HCEC 1CT (cell line): ENCODE measurements at places on chromosomes 3 and 15.

DNA sequence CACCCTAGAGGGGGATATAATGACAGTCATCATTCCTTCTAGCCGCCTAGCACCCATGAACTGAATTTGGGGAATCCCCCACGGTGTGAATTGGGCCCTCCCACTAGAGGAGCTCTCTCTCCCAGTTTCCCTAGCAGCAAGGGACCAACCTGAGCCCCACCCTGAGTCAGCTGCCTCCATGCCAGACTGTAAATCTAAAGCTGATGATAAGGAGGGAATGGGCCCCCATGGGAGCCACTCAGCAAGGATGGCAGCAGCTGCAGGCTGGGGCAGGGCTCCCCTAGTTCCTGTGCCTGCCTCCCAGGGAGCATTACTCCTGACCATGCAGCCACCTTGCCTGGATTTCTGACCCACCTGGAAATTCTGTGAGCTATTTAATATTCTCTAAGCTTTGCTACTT, 57.0 kb upstream of the PXYLP1 start:
- DNase-seq = no peak

DNA sequence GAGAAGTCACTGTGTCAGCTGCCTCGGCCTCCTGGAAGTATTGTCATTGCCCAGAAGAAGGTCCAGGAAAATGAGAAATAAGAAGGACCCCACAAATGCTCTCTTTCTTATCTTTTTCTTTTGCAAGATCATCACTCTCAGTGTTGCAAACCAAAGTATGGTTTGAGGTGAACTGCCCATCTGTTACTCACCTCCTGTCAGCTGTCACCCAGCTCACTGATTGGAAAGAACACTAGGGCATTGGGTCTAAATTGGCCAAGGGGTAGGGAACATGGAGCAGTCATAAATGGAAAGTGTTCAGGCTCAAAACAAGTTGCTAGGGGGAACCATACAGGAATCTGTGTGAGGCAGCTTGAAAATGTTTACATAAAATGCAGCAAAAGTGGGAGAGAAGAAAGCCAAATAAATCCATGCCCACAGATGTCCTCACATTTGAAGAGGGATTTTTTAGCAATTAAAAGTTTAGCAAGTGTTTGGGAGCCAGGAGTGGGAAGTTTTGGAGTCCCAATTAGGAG, 431.2 kb upstream of the THBS1 start:
- DNase-seq = no peak

GRCh38 chr3:23567917-23568316, 237.8 kb upstream of the UBE2E1 start:
- DNase-seq = peak; percentile 90

- peak; percentile 42 for DNase-seq
Measured at GRCh38 chr3:21390136-21390535, 360.9 kb downstream of the ZNF385D start.

DNA sequence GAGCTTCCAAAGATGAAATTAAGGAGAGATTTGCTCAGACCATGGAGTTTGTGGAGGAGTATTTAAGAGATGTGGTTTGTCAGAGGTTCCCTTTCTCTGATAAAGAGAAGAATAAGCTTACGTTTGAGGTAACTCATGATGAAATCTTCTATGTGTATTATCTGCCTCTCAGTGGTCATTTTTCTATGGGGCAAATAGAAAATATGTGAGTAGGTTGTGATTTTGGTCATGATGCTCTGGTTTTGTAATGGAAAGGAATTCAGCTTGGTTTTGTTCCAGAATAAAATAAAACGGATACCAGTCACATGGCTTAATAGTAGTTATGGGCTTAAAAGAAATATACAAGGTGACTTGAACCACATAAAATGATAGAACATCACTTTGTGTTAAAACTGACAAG, 181.1 kb downstream of the ITPR1 start:
- peak; percentile 52 for DNase-seq

GRCh38 chr3:41239587-41239986, 40.3 kb downstream of the CTNNB1 start:
- no peak for DNase-seq

GRCh38 chr15:63244399-63244798, 33.0 kb upstream of the APH1B start:
- peak; percentile 53 for DNase-seq

DNA sequence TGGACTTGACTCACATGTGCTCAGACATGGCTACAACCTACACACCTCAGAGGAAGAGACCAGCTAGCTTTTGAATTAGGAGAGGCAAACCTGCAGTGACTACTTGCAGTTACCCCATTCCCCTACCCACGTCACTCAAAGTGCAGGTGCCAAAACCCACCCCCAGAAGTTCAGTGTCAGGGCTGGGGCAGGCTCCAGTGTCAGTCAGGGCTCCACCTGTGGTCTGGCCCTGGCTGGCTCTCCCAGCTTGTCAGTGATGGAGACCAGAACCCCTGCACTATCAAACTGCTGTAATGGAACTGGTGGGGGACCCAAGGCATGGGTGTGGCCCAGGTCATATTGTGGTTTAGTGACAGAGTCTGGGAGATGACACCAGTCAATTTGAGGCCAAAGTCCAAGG, 32.6 kb upstream of the SLC41A3 start:
- no peak for DNase-seq

- DNase-seq = no peak
Measured at GRCh38 chr3:63037116-63037515, 161.9 kb upstream of the CADPS start.

DNA sequence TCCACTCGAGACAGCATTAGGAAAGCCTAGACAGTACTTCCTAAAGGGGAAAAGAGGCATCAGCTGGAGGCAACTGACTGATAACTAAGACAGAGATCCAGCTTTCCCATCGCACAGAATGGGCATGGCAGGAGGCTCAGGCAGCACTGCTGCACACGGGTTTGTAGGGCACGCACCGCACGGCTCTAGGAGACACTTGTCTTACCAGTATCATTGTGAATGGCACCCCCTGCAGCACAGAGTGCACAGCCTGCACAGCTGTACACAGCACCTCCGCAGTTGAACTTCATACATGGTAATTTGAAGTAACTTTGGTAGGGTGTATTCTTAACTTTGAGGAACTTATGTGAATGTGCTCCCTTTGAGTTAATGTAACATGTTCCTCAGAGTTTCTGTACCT, 281.6 kb downstream of the PLCL2 start:
- no peak for DNase-seq

DNA sequence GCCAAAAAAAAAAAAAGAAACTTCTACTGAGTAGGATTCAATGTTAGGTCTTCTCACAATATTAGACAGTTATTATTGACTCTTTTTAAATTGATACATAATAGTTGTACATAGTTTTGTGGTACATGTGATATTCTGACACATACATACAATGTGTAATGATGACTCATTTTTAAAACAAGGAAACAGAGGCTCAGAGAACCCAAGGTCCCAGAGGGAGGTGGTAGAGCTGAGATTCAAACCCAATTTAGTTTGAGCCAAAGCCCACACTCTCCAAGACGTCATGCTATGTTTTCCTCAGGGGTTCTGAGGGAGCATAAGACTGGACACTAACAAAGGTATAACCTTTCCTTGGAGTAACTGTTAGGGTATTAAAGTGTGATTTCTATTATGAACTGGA, 40.6 kb downstream of the MYO5C start:
- peak; percentile 76 for DNase-seq

DNA sequence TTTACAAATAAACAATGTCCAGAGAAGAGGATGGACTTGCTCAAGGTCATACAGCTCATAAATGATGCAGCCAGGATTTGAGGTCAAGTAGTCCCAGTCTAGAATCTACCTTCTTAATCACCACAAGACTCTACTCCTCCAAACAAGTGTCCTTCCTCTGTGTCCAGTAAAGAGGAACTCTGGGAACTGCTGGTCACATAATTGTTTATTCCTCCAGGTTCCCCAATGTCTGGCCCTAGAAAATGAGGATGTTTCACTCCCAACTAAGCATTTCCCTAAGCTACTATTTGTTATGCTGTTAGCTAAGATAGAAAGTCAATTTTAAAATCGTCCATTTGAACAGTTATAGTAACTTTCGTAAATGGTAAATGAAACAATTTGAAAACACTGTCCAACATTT, 192.4 kb downstream of the FHIT start:
- no peak for DNase-seq

- no peak for DNase-seq
Measured at GRCh38 chr3:88147261-88147660, 2.5 kb upstream of the C3orf38 start.

GRCh38 chr3:151935446-151935845, 62.0 kb downstream of the SUCNR1 start:
- DNase-seq = no peak

- DNase-seq = no peak
Measured at GRCh38 chr15:40327457-40327856, 4.0 kb downstream of the INAFM2 start.

- no peak for DNase-seq
Measured at GRCh38 chr3:144458283-144458682, 486.7 kb downstream of the DIPK2A start.

DNA sequence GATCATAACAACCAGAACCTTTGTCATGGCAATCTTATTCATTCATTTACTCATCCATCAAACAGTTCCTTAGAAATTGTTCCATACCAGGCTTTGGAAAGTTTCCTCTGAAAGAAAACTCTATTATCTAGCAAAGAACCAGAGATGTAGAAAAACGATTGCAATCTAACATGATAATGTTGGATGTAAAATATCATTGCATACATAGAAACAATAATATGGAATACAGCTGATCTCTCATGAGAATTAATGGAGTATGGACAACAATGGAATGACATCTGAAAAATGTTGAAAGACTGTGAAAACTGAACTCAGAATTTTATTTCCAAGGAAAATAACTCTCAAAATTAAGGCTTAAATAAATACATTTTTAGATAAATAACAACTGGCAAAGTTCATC, 665.4 kb downstream of the NLGN1 start:
- no peak for DNase-seq

GRCh38 chr3:19937459-19938294, 3.7 kb upstream of the EFHB start:
- no peak for DNase-seq

DNA sequence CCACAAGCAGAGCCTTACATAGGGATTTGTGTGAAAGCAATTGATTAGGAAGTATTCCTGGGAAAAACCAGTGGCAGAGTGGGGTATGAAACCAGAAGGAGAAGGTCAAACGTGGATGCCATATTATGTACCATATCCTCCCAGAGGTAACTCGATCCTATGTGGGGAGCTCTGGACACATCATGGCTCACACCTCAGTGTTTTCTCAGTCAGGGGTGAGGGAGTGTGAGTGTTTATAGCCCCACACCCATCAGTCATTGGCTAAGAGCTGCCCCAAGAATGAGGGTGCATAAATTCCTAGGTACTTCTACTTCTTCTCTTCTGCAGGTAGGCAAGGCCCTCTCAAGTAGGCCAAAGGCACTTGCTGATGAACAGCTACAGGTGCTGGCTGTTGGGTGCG, 28.2 kb upstream of the PDZRN3 start:
- DNase-seq = no peak

GRCh38 chr3:88092270-88092669, 33.2 kb downstream of the ZNF654 start:
- no peak for DNase-seq

DNA sequence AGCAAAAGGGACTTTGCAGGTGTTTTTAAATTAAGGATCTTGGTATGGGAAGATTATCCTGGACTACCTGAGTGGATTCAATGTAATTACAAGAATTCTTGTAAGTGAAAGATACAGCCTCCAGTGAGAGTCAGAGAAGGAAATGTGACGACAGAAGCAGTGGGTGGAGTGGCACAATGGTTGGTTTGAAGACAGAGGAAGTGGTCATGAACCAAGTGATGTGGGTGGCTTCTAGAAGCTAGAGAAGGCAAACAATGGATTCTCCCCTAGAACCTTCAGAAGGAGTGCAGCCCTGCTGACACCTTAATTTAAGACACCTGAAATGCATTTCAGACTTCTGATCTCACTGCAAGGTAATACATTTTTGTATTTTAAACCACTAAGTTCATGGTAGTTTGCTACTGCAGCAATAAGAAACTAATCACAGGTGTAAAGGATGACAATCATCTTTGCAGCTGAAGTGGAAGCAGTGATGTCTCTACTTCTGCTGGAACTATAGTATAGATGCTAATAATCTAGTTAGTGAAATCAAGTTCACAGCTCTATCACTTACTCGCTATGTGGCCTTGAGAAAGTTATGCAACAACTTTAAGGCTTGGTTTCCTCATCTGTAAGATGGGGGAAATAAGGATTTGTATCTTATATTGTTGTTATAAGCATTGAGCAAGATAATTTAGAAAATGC, 403.4 kb upstream of the SUCLG2 start:
- DNase-seq = no peak

GRCh38 chr3:171606151-171606751, 146.0 kb upstream of the TNIK start:
- no peak for DNase-seq

GRCh38 chr3:64016941-64017620, 6.2 kb downstream of the PSMD6 start:
- DNase-seq = peak; percentile 7

DNA sequence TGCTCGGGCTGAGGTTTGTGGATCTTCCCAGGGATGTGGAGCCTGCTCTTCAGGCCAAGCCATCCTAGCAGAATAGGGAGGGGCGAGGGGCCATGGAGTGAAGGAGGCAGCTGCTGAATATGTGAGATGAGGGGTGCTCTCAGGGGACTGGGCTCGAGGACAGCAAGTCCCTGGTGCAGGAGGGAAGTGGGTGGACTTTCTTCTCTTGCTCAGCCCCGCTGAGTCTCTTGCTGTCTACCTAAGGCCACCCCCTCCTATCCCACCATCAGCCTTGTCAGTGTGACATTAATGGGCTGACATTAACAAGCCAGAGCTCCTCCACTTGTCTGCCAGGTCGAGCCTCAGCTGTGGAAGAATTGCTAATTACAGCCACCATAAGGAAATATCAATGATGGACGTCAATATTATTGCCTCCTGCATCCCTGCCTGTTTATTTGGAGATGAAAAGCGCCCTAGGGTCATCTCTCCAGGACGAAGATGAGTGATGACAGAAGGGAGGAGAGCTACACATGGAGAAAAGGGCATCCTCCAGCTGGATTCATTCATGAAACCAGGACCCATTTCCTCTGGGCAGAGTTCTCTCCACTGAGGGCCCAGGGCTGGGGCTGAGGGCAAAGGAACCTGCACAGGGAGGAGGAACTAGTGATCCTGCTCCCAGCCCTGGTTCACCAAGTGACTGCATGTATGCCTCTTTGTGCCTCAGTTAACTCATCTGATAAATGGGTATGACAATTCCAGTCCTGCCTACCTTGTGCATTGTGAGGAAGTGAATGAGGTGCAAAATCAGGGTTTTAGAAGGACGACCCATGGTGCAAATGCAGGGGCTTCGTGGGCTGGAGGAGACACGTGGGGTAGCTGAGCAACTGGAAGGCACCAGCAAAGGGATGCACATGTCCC, 34.9 kb upstream of the LINGO1 start:
- no peak for DNase-seq

GRCh38 chr15:68218847-68219798, 10.4 kb downstream of the CLN6 start:
- no peak for DNase-seq

DNA sequence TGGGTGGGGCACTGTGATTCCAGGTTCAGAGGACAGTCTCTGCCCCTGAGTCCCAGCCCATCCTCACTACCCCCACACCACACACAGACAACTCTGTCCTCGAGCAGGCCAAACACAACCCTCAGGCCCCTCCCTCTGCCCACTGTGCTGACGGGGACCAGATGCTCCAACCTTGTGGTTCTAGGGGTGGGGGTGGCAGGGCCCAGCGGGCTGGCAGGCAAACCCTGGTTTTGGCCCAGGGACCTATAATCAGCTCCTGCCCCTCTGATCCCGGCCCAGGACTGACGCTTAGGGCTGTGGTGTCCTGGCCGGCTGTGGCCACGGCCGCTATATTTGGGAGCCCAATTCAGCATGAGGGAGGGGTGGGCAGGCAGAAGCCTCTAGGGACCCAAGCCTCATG, 5.0 kb upstream of the MYL3 start:
- DNase-seq = no peak

- DNase-seq = no peak
Measured at GRCh38 chr15:63942486-63943365, 103.6 kb downstream of the DAPK2 start.
